ENCODE measurements at places on chromosomes 7 and 10.

DNA sequence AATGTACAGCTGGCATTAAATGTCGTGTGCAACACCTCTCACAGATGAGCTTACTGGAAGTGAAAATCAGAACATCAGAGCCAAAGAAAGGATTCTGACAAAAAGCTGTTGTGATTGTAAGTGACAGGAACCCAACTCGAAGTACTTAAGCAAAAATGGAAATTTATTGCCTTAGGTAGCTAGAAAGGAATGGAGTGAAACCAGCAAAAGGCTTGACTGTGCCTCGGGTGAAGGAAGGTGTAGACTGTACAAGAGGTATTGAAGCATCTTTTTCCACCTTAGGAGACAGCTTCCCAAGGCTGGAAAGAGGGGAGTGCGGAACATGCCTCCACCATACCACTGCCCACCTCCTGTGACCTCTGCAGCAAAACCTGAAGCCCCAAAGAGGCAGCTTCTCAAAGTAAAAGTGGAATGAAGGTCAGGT lies 27.3 kb upstream of the ITGB1 start:
- DNase-seq: no peak

DNA sequence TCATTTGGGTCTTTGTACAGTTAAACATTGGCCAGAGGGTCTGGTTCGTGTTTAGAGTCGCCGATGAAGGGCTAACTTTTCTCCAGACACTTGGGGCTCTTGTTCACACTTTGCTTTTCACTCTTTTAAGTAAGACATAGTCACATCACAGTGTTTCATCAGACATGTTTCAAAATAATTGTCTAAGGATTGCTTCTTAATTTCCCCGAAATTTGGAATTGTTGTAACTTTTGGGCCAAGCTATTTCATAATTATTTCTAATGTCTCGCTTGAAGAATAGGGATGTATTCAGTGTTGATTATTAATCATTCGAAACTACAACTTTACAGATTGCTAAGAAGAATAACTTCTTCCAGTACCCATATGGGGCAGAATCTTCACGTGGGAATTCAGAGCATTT lies 92.8 kb downstream of the TCF7L2 start:
- DNase-seq: no peak

DNA sequence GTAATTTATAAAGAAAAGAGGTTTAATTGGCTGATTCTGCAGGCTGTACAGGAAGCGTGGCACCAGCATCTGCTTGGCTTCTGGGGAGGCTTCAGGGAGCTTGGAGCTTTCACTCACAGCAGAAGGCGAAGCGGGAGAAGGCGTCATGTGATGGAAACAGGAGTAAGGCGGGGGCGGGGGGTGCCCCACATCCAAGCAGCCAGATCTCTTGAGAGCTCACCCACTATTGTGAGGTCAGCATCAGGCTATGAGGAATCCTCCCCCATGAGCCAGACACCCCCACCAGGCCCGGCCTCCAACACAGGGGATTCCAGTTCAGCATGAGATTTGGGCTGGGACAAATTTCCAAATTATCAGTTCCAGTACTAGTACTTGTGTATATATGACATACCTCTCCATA lies 46.2 kb downstream of the WDR37 start:
- DNase-seq: no peak

GRCh38 chr7:43351683-43352082 lies 231.2 kb upstream of the STK17A start:
- DNase-seq: no peak

DNA sequence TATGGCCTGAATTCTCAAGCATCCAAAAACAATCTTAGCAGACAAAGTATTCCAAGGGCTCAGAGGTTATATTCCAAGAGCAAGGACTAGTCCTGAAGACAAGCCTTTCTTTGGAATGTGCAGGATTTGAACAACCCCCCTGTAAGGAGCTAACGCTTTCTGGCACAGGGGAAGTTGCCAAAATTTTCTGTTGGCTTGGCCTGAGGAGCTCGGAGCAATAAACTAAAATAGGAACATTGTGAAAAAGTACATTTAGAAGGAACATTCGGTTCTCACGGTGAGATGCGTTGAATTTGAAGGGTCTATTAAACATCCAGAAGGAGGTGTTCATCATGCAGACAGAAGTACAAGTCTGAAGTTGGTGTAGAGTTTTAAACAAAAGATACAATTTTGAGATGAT lies 1030.5 kb upstream of the CELF2 start:
- no peak for DNase-seq

DNA sequence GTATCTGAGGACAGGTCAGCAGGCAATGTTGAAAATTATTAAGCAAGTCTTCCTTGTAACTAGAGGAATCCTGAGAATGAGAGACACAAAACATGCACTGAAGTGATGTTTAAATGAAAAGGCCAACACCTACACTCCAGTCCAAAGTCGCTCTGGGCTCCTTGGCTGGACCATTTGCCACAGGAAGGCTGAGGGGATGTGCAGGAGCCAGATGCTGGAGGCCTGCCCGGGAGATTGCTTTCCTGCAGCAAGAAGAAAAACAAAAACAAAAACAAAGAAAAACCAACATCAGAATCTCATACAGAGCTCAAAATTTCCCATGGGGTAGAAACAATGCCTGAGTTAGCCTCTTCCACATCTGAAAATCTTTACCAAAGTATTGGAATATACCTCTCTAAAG lies 157.0 kb downstream of the DGKI start:
- DNase-seq: no peak

- DNase-seq: no peak
Measured at GRCh38 chr10:62887642-62888041, 71.5 kb upstream of the EGR2 start.

DNA sequence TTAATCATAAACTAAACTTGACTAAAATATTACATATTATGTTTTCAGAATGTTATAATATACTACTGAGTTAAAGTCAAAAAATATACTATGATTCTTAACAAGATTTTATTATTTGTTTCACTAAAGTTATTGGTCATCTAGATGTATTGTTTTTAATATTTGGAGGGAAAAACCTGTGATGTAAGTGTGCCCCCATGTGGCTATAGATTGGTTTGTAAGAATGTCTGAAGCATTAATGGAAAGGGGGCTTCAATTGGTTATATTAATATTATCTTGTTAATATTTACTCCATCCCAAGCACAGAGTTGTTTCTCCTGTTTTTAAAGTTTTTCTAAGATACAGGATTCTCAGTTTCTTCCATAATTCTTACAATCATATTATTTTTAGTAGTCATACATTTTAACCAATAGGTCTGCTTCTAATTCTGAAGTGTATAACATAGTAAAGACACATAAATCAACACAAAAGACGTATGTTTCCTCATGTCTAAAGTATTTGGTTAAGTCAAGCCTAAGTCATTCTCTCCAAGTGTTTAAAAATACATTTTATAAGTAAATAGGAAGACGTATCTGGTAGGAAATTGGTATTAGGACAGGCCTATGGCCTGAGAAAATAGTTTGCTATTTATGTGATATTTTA lies 58.0 kb downstream of the GNAT3 start:
- DNase-seq: peak; percentile 13

DNA sequence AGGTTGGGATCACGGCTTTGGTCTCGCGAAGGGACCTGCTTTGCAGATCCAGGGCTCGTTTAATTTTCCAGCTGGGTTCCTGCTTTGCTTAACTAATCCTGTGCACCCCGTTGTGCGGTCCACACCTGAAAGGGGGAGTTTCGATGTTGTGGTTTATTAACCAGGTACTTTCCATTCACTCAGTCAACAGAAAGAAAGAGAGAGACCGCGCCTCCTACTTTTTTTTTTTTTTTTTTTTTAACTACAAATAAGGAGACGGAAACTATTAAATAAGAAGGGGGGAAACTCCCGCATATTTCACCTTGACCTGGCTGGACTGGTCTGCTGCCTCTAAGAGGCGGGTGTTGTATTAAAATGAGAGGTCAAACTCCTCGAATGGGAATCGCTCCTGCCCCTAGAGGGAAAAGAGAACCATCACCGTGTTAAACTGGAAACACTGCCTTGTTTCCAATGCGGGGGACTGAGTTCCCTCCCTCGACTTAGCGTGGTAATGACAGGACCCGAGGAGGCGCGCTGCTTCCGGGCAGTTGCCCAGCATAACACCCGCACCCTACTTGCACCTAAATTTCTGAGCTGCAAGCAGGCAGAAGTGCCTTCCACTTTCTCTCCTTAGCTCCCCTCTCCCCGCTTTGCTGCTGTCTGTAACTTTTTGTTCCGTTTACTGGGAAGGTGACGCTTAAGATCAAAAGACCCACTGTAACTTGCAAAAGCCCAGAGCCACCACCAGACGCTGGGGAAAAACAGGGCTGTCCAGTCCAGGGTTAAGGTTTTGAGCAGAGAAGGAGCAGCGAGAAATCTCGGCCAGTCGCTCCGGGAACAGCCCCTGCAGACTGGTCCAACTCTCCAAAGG lies 1.1 kb upstream of the ITGB8 start:
- peak; percentile 93 for DNase-seq

GRCh38 chr7:43108255-43109011 lies 4.0 kb upstream of the HECW1 start:
- DNase-seq: peak; percentile 80

DNA sequence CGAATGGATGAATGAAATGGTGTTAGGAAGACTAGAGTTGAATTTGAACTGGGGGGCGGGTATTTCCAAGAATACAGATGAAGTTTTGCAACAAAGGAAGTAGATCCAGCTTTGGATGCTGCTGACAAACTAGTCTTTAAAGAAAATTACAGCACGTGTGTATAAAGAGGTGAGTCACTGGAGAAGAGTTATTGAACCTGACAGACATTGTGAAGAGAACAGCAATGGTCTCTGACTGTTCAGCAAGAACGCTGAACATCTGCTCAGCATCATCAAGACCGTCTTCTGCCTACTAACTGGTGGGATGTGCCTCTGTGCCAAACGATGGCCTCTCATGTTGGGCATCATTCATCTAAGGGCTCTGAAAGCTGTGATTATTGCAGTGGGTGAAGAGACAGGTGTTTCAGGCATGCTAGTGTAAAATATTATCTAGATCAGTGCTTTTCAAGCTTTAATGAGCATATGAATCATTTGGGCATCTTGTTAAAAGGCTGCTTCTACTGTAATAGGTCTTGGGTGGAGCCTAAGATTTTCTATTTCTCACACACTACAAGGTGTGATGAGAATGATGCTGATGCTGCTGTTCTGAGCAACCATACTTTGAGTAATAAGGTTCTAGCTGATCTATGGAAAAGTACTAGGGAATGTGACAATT lies 291.3 kb downstream of the PTEN start:
- no peak for DNase-seq

GRCh38 chr7:71633551-71634008 lies 501.6 kb downstream of the GALNT17 start:
- DNase-seq: no peak

- no peak for DNase-seq
Measured at GRCh38 chr10:75042292-75042974, 69.0 kb upstream of the SAMD8 start.

DNA sequence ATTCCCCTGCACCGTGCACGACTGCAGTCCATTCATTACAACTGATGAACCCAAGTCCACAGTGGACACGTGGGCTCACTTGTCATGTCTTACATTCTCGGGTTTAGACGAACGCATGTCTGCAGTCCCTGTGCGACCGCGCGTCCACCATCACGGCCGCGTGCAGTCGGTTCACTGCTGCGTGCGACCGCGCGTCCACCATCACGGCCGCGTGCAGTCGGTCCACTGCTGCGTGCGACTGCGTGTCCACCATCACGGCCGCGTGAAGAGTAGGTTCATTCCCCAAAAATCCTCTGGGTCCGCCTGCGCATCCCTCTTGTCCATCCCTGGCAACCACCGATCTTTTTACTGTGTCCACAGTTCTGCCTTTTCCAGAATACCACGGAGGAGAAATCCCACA lies 100.5 kb downstream of the MAD1L1 start:
- DNase-seq: no peak

- DNase-seq: no peak
Measured at GRCh38 chr10:72026278-72027111, 61.9 kb downstream of the SPOCK2 start.

GRCh38 chr10:69503001-69503895 lies 52.0 kb downstream of the TSPAN15 start:
- no peak for DNase-seq

GRCh38 chr10:79063071-79063491 lies 5.7 kb upstream of the ZMIZ1 start:
- DNase-seq: no peak

GRCh38 chr10:70693619-70694335 lies 21.5 kb downstream of the ADAMTS14 start:
- no peak for DNase-seq

Data from MM.1S (cell line).